ENCODE measurements at places on chromosomes 4 and X.

- no peak for DNase-seq
Measured at GRCh38 chr4:127737295-127737694, 7.1 kb downstream of the SLC25A31 start.

GRCh38 chr4:149534779-149535178 is 280.9 kb downstream of the IQCM start:
- DNase-seq = no peak

DNA sequence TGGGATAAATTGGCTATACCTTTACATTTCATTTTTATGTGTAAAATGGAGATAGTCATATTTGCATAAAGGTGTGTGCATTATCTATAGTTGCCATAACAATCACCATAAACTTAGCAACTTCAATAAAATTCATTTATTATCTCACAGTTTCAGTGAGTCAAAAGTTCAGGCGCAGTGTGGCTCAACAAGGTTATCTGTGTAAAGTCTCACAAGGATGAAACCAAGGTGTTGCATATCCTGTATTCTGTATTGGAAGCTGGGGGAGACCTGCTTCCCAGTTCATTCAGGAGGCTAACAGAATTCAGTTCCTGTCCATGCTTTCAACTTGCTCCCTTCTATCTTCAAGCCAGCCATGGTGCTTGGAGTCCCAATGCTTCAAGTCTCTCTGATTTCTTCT is 169.5 kb downstream of the KCTD8 start:
- DNase-seq = no peak

DNA sequence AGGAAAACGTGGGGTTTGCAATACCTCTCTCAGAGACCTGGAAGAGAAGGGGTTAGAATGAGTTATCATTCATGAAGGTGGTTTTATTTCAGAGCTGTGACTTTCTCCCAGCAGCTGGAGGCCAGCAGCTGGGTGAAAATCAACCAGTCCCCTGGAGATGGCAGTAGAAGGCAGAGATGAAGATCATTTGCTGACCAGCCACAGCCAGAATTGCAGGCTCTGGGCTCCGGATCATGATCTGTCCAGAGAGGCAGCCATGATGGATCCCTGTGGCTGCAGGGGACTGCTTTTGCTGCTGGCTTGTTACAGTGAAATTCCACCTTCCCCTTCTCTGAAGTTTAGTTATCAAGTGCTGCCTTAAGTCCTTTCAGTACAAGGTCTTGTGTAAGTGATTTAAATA is 46.9 kb upstream of the TAB3 start:
- DNase-seq = no peak

DNA sequence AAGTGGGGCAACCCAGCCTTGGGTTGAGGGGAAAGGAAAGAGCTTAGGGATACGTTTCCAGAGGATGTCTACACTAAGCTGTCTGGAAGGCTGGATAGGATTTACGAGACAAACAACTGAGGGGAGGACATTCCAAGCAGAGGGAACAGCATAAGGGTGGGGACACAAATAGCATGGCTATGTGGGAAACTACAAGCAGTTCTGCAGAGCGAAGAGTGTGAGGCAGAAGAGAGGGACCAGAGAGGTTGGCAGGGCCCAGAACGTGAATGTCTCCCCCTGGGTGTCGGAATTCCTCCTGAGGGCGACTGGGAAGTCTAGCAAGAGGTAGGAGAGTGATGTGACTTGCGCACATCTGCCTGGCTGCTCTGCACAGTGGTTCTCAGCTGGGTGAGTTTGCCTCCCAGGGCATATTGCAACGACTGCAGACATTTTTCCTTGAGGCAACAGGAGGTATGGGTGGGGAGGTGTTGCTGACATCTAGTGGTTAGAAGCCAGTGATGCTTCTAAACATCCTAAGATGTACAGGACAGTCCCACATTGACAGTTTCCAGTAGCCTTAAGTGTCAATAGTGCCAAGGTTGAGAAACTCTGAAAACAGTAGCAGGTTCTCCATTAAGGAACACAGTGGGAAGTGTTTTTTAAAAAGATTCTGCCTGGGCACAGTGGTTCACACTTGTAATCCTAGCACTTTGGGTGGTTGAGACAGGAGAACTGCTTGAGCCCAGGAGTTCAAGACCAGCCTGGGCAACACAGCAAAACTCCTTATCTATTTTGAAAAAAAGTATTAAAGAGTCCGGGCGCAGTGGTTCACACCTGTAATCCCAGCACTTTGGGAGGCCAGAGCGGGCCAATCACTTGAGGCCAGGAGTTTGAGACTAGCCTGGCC is 9.2 kb downstream of the NDUFA1 start:
- DNase-seq = no peak

DNA sequence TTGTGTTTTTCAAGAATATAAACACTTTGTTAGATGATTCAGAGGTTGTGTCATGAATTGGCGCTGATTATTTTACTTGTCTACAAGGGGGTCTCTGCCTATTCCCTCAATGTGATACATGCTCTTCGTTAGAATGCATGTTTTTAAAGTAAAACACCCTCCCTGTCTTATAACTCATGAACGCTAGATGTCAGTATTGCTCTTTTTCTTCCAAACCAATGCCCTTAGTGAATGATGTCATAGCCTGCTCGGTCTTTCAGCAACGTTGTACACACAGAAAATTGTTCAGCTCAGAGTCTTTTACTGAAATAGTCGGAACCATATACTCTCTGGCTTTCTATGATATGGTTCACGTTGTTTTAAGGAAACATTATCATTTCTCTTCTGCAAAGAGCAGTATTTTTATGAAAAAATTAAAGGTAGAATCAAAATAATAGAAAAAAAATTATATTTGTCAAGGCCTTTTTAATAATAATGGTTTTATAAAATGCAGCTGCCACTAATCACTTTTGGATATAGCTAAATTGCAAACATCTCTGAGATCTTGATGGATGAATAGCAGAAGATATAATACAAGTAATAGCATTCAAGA is 292.9 kb downstream of the TLL1 start:
- no peak for DNase-seq

GRCh38 chr4:8774071-8774470 is 97.6 kb downstream of the HMX1 start:
- DNase-seq = no peak

GRCh38 chrX:39692796-39693195 is 405.0 kb downstream of the BCOR start:
- DNase-seq = no peak

GRCh38 chrX:13692771-13693231 is 3.9 kb downstream of the RAB9A start:
- no peak for DNase-seq

- no peak for DNase-seq
Measured at GRCh38 chr4:174600391-174600790, 78.1 kb upstream of the HPGD start.

- no peak for DNase-seq
Measured at GRCh38 chr4:722169-722725, 16.6 kb downstream of the PCGF3 start.

DNA sequence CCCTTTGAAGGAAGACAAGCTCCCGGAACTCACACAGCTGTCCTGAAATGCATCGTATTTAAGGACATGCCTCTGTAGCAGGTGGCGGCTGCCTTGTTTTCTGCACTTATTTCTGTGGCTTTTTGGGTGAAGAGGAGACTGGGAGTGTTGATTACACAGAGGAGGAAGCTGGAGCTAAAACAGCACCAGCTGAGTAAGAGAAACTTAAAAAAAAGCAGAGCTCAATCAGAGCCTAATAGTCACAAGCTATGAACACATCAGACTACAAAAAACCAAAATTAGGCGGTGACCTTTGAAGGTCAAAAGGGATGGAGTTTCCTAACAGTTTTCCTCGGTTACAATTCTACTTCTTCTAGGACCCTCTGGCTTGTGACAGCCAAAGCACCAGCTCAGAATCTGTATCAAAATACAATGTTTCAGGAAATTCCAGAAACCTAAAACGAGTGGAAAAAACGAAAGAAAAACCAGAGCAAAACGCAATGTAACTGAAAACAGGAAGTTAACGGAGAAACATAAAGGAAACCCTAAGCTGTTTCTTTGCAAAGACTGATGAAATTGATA is 13.5 kb downstream of the PRKX start:
- DNase-seq = no peak

DNA sequence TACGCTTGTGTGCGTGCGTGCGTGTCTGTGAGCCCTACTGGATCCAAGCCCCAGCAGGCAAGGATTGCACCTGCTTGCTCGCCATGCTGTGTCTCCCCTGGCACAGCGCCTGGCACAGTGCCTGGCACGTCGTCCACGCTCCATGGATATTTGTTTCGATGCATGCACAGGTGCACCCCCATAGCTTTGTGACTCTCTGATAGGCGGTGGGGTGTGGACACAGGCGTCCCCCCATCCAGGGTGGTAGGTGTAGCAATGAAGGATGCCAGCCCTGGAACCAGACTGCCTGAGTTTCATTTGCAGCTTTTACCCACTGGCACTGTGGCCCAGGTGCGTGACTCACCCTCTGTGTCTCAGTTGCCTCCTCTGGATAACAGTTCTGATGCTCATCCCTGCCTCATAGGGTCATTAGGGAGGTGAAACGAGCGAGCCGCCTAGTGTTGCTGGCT is 20.2 kb downstream of the PIGG start:
- DNase-seq = no peak

- DNase-seq = no peak
Measured at GRCh38 chr4:77930154-77930639, 67.6 kb downstream of the MRPL1 start.

DNA sequence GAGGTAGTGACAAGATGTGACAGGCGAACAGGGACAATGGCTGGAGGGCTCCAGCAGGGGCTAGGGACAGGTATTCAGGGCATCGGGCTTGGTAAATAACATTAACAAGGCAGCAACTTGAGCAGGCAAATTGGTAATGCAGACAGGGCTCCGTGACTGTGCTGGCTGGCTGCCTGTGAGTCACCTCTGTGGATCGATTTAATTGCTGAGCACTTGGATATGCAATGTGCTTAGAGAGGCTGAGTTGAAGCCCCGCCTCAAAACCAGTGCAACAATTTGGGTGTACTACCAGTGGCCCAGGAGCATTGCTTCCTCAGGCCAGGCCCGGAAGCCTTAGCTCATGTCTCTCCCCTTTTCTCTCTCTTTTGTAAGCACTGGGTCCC is 19.5 kb downstream of the CNGA2 start:
- no peak for DNase-seq

GRCh38 chr4:151143162-151143561 is 43.7 kb downstream of the RPS3A start:
- no peak for DNase-seq

DNA sequence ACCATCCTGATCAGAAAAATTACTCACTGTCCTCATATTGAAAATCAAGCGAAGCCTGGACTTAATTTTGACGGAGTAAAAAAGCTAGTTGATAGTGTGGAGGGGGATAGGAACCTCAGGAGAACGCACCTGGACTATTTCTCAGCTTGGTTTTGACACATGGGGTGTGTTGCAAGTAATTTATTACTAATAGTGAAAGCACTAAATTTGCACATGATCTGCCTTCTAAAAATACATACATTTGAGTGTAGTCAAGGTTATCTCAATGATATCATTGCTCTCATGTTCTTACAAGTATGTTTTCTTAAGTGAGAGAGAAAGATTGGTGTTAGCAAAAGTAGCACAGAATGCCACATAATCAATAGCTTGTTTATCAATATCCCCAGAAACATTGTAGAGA is 29.5 kb downstream of the LRIT3 start:
- no peak for DNase-seq

GRCh38 chr4:120528428-120528827 is 394.1 kb downstream of the PRDM5 start:
- DNase-seq = no peak

- no peak for DNase-seq
Measured at GRCh38 chrX:139930401-139930800, 2.5 kb downstream of the ATP11C start.

DNA sequence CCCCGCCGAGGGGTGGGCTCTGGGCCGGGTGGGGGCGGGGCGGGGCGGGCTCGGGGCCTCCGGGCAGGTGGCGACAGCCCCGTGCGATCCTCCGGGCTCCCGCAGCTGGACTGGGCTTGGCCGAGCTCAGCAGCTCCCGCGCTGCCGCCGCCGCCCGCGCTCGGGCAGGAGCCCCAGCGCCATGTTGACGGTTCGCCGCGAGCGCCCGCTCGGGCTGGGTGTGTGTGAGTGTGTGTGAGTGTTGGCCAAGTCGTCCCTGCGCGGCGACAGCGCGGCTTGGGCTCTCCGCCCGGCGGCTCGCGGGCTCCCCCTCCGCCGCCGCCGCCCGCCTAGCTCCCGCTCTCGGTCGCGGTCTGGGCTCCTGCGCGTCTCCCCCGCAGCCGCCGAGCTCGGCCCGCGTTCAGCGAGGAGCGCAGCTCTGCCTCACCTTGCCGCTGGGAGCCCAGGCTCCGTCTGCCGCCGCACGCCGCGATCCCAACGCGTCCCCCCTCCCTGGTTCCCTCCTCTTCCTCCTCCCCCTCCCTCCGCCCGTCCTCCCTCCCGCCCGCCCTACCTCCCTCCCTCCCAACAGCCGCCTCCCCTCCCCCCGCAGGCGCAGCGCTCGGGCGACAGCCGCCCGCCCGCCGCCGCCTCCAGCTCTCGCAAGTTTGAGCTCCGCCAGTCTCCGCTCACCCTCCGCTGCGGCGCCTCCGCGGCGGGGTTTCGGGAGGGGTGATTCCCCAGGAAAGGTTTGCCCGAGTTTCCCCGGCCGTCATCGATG is at the start of gene BCOR:
Gene BCOR (minus strand): TSS at position 455 of the 760 bp plus-strand sequence. CDS start 20,029 bp downstream, outside the sequence.
- DNase-seq = peak; percentile 68

DNA sequence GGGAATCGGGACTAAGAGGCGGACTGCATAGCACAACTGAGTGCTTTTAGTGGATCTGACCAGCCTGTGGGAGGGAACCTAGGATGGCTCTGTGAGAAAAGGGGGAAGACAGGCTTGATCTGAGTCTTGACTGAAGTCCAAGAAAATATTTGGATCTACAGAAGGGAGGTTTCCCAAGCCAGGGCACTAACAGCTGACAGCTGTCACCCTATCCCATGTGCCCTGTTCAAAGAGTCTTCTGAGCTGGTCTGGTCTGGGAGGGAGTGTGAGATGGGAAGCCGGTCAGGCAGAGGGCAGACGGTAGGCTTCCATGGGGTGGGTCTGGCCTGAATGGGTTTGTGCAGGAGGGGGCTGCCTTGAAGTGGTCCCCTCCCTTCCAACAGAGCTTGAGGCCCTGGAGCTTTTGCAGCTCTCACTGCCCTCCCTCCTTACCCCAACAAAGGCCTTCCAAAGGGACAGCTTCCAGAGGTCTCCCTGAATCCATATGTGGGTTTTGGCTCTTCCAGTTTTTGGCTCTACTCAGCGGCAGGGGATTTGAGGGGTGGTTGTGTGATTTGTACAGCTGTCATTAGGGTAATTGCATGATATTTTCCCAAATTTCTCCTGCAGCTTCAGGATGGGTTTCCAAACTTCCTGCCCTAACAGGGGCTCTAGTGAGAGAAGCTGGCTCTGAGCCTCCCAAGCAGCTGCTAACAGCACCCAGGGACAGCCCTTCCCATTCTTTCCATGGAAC is 643.7 kb downstream of the BCOR start:
- DNase-seq = no peak
